SJSA1 (cell line): ENCODE measurements at places on chromosomes 7 and 10. TPM values are rescaled to one million over a fixed set of nuclear protein-coding genes. Genes with fewer than 3 reads are reported as not detected.

DNA sequence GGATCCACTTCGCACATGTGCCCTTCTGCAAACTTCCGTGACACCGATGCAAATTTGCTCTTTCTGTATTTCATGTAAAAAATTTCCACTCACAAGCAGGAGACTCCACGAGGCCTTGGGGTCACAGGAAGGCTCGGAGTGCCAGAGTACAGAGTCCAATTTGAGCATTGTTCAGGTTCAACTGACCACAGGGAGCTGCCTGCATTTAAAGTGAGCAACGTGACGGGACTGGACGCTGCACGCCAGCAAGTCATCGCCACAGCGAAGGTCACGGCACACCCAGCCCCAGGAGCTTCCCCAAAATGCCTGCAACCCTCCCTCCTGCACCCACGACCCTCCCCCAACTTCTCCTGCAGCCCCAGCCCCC is 41.5 kb upstream of the NKX6-2 start:
- H3K4me1 ChIP-seq, result no peaks in the 10 kb centered on the region

DNA sequence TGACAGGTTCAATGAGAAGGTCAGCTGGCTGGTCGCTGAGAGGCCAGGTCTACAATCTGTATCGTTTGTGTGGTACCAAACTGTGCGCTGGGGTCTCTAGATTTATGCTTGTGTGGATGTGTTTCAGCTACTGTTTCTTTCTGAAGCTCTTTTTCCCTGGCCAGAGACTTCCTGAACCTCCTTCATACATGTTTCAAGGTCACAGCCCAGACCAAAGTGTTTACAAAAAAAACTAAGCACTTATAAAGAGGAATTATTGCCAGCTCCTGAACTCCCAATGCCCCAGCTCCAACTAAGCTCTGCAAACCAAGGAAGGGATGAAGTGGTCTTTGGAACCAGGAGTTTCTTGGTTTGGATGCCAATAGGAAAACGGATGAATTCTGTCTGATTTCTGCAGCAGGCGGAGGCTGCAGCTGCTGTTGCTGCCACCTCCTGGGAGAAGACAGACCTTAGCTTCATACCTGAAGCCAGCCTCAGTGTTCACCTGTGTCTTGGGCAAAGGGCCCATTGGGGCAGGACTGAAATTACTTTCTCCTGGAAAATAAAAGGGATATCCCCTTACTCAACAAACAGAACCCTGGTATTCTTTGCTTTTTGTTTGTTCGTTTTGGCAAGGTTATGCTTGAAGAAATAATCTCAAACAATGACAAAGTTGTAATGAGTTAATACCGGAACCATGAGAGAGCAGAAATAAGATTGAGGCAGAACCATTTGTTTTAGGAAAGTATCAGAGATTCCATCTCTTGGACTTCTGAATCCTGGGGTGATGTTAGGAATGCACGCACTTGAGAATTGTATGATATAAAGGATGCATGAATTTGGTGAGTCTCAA is 24.6 kb upstream of the MKLN1 start:
- DNase-seq, result no peak
- H3K36me3 ChIP-seq, result no peaks in the 10 kb centered on the region
- H3K27me3 ChIP-seq, result no peaks in the 10 kb centered on the region

DNA sequence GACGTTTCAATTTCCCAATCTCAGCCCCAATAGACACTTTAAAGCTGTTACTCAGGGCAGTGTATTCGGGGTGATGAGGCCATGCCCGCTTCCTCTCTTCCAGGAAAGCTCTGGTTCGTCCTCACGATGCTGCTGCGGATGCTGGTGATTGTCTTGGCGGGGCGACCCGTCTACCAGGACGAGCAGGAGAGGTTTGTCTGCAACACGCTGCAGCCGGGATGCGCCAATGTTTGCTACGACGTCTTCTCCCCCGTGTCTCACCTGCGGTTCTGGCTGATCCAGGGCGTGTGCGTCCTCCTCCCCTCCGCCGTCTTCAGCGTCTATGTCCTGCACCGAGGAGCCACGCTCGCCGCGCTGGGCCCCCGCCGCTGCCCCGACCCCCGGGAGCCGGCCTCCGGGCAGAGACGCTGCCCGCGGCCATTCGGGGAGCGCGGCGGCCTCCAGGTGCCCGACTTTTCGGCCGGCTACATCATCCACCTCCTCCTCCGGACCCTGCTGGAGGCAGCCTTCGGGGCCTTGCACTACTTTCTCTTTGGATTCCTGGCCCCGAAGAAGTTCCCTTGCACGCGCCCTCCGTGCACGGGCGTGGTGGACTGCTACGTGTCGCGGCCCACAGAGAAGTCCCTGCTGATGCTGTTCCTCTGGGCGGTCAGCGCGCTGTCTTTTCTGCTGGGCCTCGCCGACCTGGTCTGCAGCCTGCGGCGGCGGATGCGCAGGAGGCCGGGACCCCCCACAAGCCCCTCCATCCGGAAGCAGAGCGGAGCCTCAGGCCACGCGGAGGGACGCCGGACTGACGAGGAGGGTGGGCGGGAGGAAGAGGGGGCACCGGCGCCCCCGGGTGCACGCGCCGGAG is 2.6 kb downstream of the GJD4 start:
- no peak overlapping the region for H3K27ac ChIP-seq
- H3K36me3 ChIP-seq, result no peaks in the 10 kb centered on the region
- no peaks in the 10 kb centered on the region for H3K27me3 ChIP-seq
- no peak overlapping the region for H3K4me3 ChIP-seq
- H3K4me1 ChIP-seq, result peaks cover 6% of the 10 kb centered on the region; the same call in 1 of the 2 replicates

GRCh38 chr7:146659732-146660131 is 543.1 kb downstream of the CNTNAP2 start:
- no peaks in the 10 kb centered on the region for H3K4me1 ChIP-seq
- no peak overlapping the region for H3K4me3 ChIP-seq
- no peak for DNase-seq
- H3K36me3 ChIP-seq, result no peaks in the 10 kb centered on the region

- peaks cover 21% of the 10 kb centered on the region for H3K27me3 ChIP-seq
- H3K27ac ChIP-seq, result no peak overlapping the region
- DNase-seq, result no peak
- H3K36me3 ChIP-seq, result no peaks in the 10 kb centered on the region
- no peak overlapping the region for H3K4me3 ChIP-seq
- peaks cover 15% of the 10 kb centered on the region for H3K4me1 ChIP-seq
Observed at GRCh38 chr7:100629117-100629716, 12.1 kb downstream of the TFR2 start.

DNA sequence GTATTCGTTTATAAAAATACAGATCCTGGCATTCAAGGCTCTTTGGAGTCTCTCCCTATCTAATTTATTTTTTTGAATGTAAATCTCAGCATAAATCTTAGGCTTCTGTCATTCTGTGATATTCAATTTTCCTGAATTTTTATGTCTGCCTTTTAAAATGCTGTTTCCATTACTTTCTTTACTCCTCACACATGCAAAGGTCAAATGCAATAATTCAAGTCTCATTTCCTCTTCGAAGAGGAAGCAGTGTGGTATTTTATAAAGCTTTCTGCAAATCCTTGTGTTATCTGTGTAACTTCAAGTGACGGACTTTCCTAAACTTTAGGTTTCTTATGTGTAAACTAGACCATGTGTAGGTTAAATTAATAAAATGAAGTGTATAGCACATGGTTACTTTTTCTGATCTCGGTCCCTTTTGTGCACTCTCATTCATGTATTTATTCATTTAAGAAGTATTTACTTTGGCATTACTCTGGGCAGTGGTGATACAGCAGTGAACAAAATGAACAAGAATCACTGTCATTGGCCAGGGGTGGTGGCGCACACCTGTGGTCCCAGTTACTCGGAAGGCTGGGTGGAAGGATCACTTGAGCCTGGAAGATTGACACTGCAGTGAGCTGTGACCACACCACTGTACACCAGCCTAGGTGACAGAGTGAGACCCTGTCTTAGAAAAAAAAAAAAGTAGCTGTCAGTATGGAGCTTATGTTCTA is 332.2 kb downstream of the EXOC4 start:
- DNase-seq, result no peak
- no peaks in the 10 kb centered on the region for H3K27me3 ChIP-seq
- H3K36me3 ChIP-seq, result no peaks in the 10 kb centered on the region
- no peak overlapping the region for H3K27ac ChIP-seq
- H3K4me3 ChIP-seq, result no peak overlapping the region

GRCh38 chr7:159026271-159027055 is 118.2 kb downstream of the VIPR2 start:
- no peak overlapping the region for H3K27ac ChIP-seq
- no peak for DNase-seq
- no peak overlapping the region for H3K4me3 ChIP-seq
- no peaks in the 10 kb centered on the region for H3K36me3 ChIP-seq
- peaks cover 5% of the 10 kb centered on the region for H3K27me3 ChIP-seq
- H3K4me1 ChIP-seq, result peaks cover 4% of the 10 kb centered on the region; the same call in 1 of the 2 replicates

The SSMEM1 gene
- not detected in 2 replicates for total RNA-seq

The CALU gene
- 919 and 957 TPM in 2 replicates for total RNA-seq

The FAM25C gene
- not detected in 2 replicates for total RNA-seq

The STOX1 gene
- total RNA-seq, result 0.39 and 1.6 TPM in 2 replicates

The IGF2BP3 gene
- total RNA-seq, result 189 and 220 TPM in 2 replicates

The DRGX gene
- total RNA-seq, result not detected in 2 replicates
